ENCODE measurements at places on chromosomes 5 and 9. TPM values are rescaled to one million over a fixed set of nuclear protein-coding genes. Genes with fewer than 3 reads are reported as not detected.

The SV2C gene
- total RNA-seq: not detected

The MTAP gene
- total RNA-seq: 17.0 TPM

The HAVCR2 gene
- total RNA-seq: 0.34 TPM

The CDH9 gene
- total RNA-seq: not detected

The ADAMTS19 gene
- not detected for total RNA-seq

The FOXD4L3 gene
- total RNA-seq: not detected
